Colonic mucosa (tissue), 4 donors: ENCODE measurements at places on chromosomes 3 and 15.

- DNase-seq = no peak
Measured at GRCh38 chr3:5138214-5138981, 16.3 kb downstream of the ARL8B start.

GRCh38 chr3:107699682-107700081 is 176.9 kb downstream of the BBX start:
- no peak for DNase-seq

- DNase-seq = no peak
Measured at GRCh38 chr15:31591908-31592307, 265.3 kb downstream of the KLF13 start.

- DNase-seq = no peak
Measured at GRCh38 chr3:129648391-129648790, 41.9 kb upstream of the PLXND1 start.

DNA sequence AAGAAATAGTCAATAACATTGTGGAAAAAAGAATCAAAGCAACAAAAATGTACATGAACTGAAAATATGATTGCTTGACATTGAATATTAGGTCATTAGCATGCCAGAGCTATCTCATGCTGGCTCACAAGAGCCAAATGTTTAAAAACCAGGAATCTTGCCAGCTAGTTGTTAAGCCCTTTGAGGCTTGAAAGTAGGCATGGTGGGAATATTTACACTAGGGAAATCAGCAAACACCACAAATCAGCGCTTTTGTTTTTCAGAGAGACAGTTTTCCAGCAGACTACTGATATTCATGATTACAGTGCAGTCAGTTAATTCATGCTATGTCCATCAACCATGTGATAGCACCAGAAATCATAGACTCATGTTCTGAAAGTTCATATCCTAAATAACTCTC is 144.8 kb downstream of the ARPP21 start:
- no peak for DNase-seq
